SJSA1 (cell line): ENCODE measurements at places on chromosomes 2 and 18. TPM values are rescaled to one million over a fixed set of nuclear protein-coding genes. Genes with fewer than 3 reads are reported as not detected.

Gene DHRS9
- total RNA-seq, result 0.11 and 0.19 TPM in 2 replicates

Gene FAM228A
- not detected in 2 replicates for total RNA-seq

Gene TMEM169
- total RNA-seq, result 0.19 and 0.84 TPM in 2 replicates

Gene IL1A
- 0.16 and 1.5 TPM in 2 replicates for total RNA-seq

Gene RRM2
- total RNA-seq, result 180 and 209 TPM in 2 replicates

Gene GREB1L
- 0.81 and 1.2 TPM in 2 replicates for total RNA-seq

Gene PSMA8
- total RNA-seq, result not detected in 2 replicates

Gene COLEC11
- total RNA-seq, result not detected in 2 replicates

Gene MDH1B
- 0.42 and 1.8 TPM in 2 replicates for total RNA-seq

Gene SLC5A7
- total RNA-seq, result not detected in 2 replicates

Gene FOSL2
- 28.8 and 44.7 TPM in 2 replicates for total RNA-seq

Gene MAP3K19
- total RNA-seq, result 0.08 TPM in 1 of 2 replicates, not detected in the other

Gene SETBP1
- 9.9 and 12.6 TPM in 2 replicates for total RNA-seq

Gene RAB31
- 58.9 and 72.2 TPM in 2 replicates for total RNA-seq

Gene RMND5A
- total RNA-seq, result 33.2 and 41.6 TPM in 2 replicates

Gene OSBPL6
- 0.03 and 0.95 TPM in 2 replicates for total RNA-seq

Gene NCL
- 257 and 292 TPM in 2 replicates for total RNA-seq

Gene USP40
- total RNA-seq, result 25.4 and 38.0 TPM in 2 replicates

Gene MYL1
- not detected in 2 replicates for total RNA-seq
